Activated CD8-positive, alpha-beta memory T cell treated with anti-CD3 and anti-CD28 coated beads, Interleukin-2, amount 50 U/mL, for 48 hours (primary cell): ENCODE measurements at places on chromosomes 3 and 15.
A peak's percentile ranks its signal among the peaks of the same experiment; 100 is the strongest.

DNA sequence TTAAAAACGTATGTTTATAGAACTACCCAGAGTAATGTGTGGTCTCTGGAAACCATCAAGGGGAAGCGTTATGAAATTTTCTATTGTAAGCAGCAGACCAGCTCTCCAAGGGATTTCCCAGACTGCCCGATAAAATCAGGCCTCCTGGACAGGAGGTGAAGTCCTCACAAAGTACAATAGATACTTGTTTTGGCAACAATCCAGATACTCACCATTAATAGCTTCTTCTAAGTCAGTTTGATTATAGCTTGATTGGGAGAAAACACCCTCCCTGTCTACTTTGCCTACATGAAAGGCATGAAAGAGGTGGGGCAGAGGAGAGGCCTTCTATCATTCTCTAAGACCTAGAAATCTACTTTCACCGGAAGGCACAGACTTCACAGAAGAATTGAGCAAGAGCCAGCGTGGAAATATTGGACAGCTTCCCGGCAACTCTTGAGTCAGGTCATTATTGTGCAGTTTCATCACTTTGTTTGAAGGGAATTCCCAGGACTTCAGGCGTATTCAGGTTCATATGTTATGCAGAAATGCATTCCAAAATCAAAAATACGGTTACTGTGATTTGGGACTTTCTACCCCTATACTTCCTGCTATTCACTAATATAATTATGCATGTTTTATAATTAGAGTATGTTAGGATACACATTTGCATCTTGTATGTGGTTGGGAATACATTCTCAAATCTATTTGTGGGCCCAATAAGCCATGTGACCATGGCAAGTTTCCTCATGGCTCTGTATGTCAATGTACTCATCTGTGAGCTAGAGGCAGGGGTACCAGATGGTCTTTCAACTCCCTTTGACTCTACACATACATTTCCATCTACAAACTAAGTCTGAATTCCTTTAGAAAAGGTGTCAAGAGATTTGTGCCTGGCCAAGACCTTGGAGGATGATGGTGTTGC, 103.5 kb downstream of the CD47 start:
- no peak for DNase-seq

- DNase-seq = no peak
These were observed 596.0 kb upstream of the GRM7 start for GRCh38 chr3:6264906-6265305.

DNA sequence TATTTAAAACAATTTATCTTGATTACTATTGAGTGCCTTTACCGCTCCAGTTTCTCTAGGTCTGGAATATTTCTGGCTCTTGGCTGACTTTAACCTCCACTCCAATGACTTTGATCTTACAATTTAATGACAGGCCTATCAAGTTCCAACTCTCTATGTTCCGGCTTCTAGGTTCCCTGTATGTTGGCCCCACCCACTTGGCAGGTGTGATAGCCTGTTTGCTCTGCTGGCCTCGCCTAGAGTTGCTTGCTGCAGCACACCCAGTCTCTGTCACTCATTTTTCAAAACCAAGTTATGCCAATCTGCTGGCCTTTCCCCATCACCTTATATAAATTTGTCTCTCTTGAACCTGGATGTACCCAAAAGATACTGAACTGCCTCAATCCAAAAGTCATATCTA, 428.0 kb downstream of the ROBO1 start:
- DNase-seq = no peak

GRCh38 chr3:135229018-135229495, 434.0 kb downstream of the EPHB1 start:
- DNase-seq = no peak

DNA sequence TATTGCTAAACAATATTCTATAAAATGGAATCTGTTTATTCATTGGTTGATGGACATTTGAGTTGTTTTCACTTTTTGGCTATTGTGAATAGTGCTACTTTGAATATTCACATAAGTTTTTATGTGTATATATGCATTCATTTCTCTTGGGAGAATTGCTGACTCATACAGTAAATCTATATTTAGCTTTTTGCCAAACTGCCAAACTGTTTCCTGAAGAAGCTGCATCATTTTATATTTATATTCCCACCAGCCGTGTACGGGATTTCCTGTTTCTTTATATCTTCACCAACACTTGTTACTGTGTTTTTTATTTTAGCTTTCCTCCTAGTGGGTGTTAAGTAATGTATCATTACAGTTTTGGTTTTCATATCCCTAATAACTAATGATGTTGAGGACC, 12.5 kb upstream of the TCAIM start:
- no peak for DNase-seq

- no peak for DNase-seq
These were observed at the start of gene ZIC4 for GRCh38 chr3:147406028-147406931. Gene ZIC4 (minus strand): TSS chr3:147406543. CDS start chr3:147402797, 3,746 bp downstream.

- DNase-seq = peak; percentile 44
These were observed 85.6 kb upstream of the MEF2A start for GRCh38 chr15:99480016-99480810.

DNA sequence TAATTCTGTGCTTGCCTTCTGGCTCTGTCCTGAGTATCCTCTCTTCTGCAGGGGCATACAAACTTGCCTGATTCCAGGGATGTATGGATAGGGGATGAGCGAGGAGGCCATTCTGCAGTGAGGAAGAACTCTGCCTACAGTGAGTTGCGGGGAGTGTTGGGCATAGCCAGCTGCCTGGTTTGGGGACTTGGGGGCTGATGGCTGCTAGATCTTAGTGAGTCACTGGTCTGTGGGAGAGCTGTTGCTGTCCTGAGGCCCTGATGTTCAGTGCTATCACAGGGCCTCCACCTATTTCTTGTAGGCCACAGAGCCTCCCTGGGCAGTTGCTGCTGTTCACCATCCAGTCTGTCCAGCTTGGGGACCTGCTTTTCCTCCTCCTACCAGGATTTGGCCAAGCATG, 20.3 kb downstream of the CDAN1 start:
- DNase-seq = no peak

- no peak for DNase-seq
These were observed 102.9 kb upstream of the ARHGEF3 start for GRCh38 chr3:56904552-56905215.

DNA sequence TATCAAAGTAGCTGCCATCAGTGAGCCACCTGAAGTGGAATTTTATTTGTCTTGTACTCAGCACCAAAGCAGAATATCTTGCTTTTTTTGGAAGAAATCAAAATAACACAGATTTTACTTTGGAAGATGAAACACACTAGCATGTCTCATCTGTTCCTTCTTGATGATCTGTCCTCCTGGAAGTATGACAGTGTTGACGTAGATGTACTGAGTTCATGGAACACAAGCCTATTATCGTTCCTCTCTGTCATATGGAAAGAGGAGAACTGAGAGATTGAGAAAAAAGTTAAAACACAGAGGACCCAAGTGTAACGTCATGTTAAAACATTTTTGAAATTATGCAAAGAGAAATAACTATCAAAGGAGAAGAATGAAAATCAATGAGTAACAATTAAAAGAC, 340.2 kb downstream of the ROBO2 start:
- DNase-seq = no peak

DNA sequence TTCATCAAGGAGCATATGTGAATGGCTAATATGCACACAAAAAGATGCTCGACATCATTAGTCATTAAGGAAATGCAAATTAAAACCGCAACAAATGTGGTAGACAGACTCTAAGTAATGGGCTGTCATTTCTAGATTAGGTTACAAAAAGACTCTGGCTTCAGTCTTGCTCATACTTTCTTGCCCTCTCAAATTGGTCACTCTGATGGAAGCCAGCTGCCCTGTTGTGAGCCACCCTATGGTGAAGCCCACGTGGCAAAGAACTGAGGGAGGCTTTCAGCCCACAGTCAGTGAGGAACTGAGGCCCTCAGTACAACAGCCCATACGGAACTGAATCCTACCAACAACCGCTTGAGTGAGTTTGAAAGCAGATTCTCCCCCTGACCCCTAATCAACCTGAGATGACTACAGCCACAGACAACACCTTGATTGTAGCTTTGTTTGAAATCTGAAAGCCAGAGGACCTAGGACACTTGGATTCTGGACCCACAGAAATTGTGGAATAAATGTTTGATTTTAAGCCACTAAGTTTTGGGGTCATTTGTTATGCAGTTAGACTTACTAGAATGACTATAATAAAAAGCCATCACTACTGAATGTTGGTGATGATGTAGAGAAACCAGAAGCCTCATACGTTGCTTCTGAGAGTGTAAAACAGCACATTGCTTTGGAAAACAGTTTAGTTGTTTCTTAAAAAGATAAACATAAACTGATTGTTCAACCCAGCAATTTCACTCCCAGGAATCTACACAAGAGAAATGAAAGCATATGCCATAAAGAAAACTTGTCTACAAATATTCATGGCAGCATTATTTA, 45.7 kb downstream of the EHHADH start:
- no peak for DNase-seq

DNA sequence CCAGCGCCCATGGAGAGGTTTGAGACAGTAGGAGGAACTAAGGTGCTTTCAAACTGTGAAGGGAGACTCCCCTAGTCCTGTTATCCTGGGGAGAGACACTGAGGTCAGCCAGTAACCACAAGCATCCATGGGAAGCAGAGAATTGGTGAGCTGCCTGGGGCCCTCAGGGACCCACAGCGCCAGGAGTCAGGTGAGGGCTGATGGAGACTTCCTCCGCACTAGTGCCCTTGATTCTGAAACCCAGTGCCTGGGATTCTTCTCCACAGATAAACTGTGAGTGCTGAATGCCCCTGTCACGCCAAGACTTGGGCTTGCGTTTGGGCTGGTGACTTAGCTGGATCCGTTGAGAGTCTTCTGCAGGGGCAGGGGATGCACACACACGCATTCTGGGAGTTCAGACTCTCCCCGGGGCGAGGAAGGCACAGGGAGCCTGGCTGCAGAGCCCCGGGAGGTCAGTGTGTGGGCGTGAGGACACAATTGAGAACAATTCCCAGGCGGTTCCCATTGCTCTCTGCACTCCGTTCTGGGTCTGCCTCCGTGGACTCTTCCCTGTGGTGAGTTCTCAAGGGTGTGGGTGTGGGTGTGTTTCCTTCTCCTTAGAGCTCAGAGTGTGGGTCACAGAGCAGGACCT, 37.9 kb upstream of the SLCO2A1 start:
- peak; percentile 22 for DNase-seq

- DNase-seq = no peak
These were observed 35.1 kb downstream of the MYH15 start for GRCh38 chr3:108475220-108475782.
